Stimulated activated CD8-positive, alpha-beta memory T cell treated with anti-CD3 and anti-CD28 coated beads, Interleukin-15, amount 100 ng/mL, for 24 hours (primary cell): ENCODE measurements at places on chromosomes 11 and 22.
A peak's percentile ranks its signal among the peaks of the same experiment; 100 is the strongest.

DNA sequence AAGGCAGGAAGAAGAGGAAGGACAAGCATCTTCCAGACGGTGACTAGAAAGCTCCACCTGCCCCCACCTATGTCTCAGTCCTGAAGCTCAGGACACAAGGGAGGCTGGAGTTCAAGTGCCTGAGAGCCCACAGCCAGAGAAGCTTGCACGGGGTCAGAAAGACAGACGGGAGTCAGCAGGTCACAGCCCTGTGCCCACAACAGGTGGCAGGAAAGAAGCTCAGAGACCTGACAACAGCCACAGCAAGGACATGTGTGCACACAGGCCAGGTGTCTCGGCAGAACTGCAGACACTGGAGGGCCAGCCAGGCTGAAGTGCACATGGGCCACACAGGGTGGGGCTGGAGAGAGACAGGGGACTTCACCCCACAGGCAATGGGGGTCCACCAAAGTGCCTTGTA is 37.2 kb upstream of the MOB2 start:
- DNase-seq: no peak

GRCh38 chr11:64131683-64132190 is 34.2 kb downstream of the MACROD1 start:
- DNase-seq: no peak

GRCh38 chr11:72338741-72339140 is 94.8 kb upstream of the PHOX2A start:
- no peak for DNase-seq

DNA sequence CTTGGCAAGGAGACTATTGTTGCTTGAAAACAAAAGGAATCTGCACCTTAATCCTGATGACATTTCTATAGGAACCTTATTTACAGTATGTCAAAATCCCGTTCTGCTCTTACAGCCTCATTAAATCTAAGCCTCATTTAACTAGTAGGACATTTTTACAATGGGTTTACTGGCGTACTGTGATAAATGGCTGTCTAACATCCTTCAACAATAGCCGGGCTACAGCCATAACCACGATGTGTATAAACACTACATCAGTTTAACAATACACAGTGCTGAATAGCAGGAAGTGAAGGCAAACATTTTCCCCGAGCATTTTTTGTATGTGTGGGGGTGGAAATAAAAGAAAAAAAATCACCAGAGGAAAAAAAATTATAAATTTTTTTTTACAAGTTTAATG is 131.2 kb downstream of the ARL14EP start:
- DNase-seq: no peak

GRCh38 chr11:64522843-64523380 is 68.1 kb upstream of the SLC22A12 start:
- DNase-seq: no peak

DNA sequence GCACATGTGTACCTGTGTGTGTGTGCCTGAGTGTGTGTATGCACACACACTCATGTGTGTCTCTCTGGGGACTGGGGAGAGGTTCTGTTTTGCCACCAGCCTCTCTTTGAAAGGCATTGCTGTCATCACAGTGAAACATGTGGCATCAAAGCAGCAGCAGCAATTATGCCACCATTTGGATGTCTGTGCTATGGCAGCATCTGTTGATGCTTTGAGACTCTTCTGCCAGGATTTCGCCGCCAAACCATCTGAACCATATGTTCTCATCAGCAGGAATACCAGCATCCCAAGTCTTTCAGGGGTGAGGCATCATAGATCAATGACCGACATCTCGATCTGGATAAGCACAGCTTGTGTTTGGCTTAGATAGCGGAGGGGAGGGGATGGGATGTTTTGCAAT is 168.6 kb downstream of the FAT3 start:
- DNase-seq: no peak

DNA sequence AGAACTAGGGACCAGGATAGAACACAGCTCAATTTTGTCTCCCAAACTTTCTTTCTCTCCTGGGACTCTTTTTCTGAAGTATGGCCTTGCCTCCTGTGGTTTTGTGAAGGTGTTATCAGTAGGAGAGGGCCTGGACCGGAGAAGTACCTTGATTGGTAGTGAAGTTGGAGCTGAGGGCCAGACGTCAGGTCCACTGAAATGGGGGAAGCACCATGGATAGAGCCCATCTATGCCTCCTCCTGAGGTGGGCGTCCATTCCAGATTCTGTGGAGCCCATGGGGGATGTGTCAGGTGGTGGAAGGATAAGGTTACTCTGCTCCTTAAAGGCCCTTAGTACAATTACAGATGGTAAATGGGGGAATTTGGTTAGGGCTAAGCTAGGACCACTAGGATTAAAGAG is 109.7 kb downstream of the INSC start:
- no peak for DNase-seq

GRCh38 chr11:118175993-118176777 is at the start of gene SCN2B:
Gene SCN2B, minus strand, starts transcription at chr11:118176639. Its CDS starts 208 bp downstream, at chr11:118176431.
- no peak for DNase-seq

DNA sequence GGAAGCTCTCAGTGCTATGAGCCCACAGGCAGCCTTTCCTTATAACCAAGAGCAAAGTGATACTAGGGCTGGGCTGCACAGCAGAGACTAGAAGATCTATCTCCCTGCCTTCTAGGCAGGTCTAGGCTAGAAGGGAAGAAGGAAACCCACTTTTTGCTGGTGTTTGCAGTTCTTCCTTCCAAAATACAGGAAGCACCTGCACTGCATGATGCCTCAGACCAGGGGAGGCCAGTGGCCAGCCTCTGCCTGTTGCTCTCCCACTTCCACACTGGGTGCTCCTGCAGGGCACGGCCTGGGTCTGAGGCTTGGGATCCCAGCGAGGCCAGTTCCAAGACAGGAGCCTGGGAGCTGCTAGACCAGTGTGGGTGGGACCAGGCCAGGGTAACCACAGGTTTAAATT is 6.0 kb upstream of the UCP3 start:
- no peak for DNase-seq

- DNase-seq: no peak
Measured at GRCh38 chr11:123233975-123234334, 38.9 kb upstream of the CLMP start.

GRCh38 chr11:108278546-108278945 is 55.7 kb downstream of the ATM start:
- no peak for DNase-seq

GRCh38 chr11:86983021-86983488 is 27.9 kb upstream of the FZD4 start:
- no peak for DNase-seq

DNA sequence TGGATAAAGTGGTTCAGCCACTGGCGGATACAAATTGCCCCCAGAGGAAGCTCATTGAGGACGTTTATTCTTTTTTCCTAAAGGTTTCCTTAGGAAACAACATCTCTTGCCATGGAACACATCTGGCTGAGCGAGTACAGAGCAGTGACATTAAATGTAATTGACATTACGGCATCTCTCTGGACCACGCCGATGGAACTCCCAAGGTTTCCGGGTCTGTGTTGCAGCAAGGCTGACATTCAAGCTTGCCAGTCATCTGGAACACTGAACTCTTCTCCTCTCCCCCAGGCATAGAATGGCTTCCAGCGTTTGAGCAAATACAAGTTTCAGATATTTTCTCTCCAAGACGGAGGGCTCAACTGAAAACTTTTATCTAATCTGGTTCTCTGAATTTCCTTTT is 42.1 kb downstream of the CLMP start:
- no peak for DNase-seq

DNA sequence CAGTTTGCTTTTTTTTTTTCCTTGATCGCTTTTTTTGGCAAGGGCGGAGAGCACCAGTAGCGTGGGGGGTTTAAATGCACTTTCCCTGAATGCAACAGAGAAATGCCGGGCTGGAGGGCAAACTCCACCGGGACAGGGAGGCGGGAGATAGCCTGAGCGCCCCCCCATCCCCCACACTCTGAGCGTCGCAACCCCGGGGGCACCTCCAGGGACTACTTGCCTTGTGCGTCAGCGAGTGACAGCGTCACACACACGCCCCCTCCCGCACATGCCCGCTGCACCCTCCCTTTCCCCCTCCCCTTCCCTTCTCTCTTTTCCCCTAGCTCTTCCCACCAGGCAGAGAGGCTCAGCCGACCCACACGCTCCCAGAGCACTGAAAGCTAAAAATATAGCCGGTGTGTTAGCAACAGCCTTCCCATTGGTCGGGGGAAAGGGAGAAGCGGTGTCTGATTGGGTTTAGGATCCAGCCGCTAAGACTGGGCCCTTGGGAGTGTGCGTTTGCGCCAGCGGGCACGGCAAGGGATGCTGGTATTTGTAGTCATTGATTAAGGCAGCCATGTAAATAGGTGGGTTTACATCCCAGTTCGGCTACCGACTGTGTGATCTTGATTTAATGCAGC is 1.7 kb upstream of the TOB2 start:
- DNase-seq: peak; percentile 53

GRCh38 chr11:45906096-45906682 is 882 bp downstream of the FREY1 start:
- no peak for DNase-seq

DNA sequence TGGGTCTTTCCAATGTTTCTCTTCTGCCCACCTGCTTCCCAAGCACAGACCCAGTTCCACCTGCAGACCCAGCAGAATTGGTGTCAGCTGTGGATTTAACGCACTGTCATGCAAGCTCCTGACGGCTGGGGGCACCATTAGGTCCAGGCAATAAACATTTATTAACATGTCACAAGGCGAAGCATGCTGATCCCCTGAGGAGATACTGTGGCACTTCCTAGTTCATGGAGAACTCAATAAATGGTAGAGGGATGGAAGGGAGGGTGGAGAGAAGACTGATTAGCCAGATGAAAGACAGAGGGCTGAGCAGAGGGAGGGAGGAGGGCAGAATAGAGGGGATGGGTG is 68.3 kb upstream of the TSPAN18 start:
- no peak for DNase-seq

- DNase-seq: no peak
Measured at GRCh38 chr11:121091492-121092152, 9.4 kb upstream of the TECTA start.

- DNase-seq: no peak
Measured at GRCh38 chr11:121610706-121611105, 157.9 kb upstream of the SORL1-AS1 start.

GRCh38 chr22:38453996-38454352 is 1.0 kb downstream of the KCNJ4 start:
- no peak for DNase-seq

DNA sequence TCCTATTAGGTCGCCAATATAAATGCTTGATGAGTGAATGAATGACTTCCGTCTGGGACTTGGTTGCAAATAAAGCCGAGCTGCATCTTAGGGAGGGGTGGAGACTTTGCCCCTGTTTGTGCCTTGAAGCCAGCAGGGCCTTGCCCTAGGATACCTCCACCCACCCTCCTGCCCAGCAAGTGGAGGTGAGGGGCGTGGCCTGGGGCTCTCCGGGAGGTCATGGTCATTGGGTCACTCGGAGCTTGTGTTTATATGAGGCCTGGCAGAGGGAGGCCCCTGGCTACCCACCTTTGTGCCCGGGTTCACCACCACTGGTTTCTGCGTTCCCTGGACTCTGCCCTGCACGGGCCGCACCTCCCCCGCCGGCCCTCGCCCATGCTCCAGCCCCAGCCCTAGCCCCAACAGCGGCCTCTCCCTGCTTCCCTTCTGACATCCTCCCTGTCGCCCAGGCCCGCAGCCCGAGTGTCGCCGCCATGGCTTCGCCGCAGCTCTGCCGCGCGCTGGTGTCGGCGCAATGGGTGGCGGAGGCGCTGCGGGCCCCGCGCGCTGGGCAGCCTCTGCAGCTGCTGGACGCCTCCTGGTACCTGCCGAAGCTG is 4.3 kb downstream of the MPST start:
- no peak for DNase-seq

GRCh38 chr11:128581561-128582272 is 5.6 kb downstream of the ETS1 start:
- no peak for DNase-seq

DNA sequence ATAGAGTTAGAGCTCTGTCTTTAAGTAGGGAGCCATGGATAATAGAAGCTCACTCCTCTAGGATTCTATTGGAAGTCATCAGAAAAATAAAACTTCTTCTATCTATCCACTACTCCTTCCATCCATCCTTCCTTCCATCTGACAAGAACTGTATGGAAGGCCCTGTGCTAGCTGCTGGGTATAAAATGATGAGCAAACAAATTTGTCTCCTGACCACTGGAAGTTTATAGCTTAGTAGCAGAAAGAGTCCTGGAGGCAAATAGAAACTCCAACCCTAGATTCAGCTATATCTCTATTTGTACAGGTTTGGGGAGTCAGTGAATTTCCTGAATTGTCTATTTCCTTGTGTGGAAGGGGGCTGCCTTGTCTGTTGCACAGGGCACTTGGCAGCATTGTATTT is 136.6 kb downstream of the ME3 start:
- DNase-seq: no peak

- no peak for DNase-seq
Measured at GRCh38 chr11:130631119-130631518, 182.7 kb downstream of the ADAMTS15 start.

DNA sequence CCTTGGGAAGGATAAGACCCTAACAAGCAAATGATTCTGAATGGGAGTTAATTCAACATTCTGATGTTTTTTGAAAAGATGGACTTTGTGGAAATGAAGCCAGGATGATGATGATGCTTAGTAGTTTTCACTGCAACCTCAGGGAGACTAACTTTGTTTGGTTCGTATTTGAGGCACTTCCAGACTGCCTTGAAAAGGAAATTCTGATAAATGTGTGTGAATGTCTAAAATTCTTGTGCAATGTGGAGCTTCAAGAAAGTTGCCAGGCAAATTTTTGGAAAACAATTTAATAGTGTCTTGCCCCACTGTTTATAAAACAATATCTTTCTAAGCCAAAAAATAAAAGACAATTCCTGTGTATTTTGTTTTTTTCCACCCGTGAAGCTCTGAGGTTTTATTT is 11.2 kb upstream of the NAV2 start:
- no peak for DNase-seq

DNA sequence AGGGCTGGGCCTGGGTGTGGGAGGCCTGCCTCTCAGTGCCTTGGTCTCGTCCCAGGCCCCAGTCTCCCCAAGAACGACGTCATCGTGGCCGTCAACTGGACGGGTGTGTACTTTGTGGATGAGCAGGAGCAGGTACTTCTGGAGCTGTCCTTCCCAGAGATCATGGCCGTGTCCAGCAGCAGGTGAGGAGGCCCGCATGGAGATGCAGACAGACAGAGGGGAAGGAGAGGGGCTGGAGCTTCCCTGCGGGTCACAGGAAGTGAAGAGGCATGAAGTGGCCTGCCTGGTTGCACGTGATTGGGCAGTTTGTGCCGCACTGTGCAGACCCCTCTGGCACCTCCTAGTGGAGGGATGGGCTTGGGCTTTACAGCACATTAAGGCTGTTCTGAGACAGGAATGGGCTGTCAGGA is 70.4 kb downstream of the MYO7A start:
- DNase-seq: no peak

DNA sequence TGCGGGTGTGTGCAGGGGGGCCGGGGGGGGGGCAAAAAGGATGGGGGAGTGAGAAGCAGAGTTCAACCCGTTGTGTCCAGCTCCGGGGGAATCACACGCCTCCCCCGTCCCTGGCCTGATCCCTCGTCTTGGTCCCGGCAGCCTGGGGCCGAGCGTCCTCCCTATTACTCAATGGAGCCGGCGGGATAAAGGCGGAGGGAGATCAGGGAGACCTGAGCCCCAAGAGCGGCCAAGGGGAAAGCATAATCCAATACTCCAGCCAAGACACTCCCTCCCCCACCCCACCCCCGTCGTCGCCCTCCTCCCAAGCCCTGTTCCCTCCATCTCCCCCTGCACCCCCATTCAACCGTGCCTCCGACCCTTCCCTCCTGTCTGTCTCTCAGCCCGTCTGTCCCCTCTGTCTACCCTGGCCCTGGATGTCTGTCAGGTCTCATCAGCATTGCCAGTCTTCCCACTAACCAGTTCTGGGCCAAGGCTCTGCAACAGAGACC is 2.6 kb downstream of the PHOX2A start:
- no peak for DNase-seq
